Stimulated activated CD8-positive, alpha-beta memory T cell treated with anti-CD3 and anti-CD28 coated beads, Interleukin-7, amount 100 ng/mL, for 1 hour (primary cell): ENCODE measurements at places on chromosomes 3 and 15.

- no peak for DNase-seq
Observed at GRCh38 chr3:143171141-143171980, 51.8 kb downstream of the CHST2 start.

DNA sequence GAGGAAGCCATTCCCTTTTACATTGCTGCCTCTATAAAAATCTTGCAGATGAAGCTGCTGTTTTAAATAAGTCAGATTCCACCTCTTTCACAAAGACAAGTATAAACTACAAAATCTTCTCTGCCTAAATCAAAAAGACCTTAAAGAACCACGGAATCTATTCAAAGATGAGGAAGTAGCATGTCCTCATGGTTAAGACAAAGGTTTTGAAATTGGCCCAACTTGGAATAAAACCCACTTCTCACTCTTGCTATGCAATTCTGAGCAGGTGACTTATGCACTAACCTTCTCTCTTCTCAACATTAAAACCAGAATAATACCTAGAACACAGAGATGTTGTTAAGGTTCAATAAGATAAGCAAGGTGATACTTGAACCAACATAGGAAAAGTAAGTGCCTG lies 97.6 kb downstream of the FOXP1 start:
- no peak for DNase-seq

DNA sequence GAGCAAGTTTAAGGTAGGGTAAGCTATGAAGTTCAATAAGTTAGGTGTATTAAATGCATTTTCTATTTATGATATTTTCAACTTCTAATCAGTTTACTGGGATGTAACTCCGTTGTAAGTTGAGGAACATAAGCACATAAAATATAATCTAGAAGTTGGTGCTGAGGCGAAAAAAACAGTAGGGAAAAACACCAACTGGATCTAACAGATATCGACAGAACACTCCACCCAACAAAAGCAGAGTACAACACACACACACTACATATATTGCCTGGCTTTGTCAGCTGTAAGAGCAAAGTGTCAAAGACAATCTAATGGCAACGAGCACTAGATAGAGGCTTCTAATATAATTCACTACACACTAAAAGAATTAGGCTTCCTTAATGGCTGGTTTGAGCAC lies 8.4 kb downstream of the PIK3R4 start:
- DNase-seq, result no peak

GRCh38 chr15:24676431-24676830 lies 856 bp downstream of the NPAP1 start:
- DNase-seq, result no peak

- DNase-seq, result no peak
Observed at GRCh38 chr3:54427941-54428871, 305.9 kb downstream of the CACNA2D3 start.

DNA sequence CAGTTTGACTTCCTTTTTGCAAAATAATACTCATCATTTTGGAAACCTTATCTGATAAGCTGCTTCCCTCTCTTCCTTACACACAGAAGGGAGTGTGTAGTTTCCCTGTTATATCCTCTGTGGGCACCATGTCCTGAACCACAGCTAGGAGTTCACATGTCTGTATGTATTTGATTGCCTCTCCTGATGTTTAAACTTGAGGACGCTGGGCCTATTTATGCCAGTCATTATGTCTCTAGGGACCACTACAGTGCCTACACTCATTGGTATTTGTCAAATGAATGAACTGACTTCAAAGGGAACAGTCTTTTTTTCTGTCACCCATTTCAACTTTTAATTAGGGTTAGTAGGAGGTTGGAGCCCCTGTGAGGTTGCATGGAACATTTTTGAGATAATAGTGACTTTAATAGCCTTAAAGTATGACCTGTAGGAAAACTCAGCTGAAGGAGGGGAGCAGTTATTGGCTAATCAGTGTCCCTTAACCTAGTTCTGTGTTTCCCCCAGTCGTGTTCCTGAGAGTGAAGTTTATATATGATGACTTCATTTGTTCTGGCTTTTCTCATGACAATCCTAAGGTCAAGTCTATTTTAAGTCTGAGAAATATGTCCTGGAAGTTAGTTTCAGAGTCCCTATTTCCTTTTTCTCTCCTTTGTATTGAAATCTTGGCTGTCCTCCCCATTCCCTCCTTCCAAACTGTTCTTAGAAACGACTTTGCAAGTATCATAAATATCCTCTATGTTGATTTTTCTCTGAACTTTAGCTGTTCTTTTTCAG lies 28.9 kb downstream of the PDE8A start:
- DNase-seq, result no peak

- DNase-seq, result peak; percentile 12
Observed at GRCh38 chr15:80455668-80456442, 51.7 kb downstream of the ARNT2 start.

GRCh38 chr3:125076464-125076863 lies 20.7 kb upstream of the HEG1 start:
- no peak for DNase-seq
